ENCODE measurements at places on chromosomes 1 and 21. TPM values are rescaled to one million over a fixed set of nuclear protein-coding genes. Genes with fewer than 3 reads are reported as not detected.

DNA sequence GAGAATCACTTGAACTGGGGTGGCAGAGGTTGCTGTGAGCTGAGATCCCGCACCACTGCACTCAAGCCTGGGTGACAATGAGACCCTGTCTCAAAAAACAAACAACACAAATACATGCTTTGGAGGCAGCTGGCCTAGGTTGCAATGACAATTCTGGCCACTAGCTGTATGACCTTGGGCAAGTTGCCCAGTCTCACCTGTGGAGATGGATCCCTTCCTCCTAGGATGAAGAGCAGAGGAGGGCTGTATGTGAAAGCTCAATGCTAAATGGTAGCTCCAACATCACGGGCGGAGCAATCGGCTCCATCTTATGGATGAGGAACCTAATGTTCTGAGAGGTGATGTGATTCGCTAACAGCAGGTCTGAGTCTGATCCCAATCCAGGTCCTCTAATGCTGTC, 20.6 kb downstream of the ADORA1 start:
- no peak for DNase-seq

- no peak for DNase-seq
Observed at GRCh38 chr1:157044326-157044725, 1.2 kb downstream of the ARHGEF11 start.

GJA8 gene
- not detected for polyA plus RNA-seq

- DNase-seq = no peak
Observed at GRCh38 chr1:23263380-23263887, 46.1 kb upstream of the HTR1D start.

- peak; percentile 48 for DNase-seq
Observed at GRCh38 chr1:154863315-154864174, 6.5 kb downstream of the KCNN3 start.

SLC6A9 gene
- 12.1 TPM for polyA plus RNA-seq

DNA sequence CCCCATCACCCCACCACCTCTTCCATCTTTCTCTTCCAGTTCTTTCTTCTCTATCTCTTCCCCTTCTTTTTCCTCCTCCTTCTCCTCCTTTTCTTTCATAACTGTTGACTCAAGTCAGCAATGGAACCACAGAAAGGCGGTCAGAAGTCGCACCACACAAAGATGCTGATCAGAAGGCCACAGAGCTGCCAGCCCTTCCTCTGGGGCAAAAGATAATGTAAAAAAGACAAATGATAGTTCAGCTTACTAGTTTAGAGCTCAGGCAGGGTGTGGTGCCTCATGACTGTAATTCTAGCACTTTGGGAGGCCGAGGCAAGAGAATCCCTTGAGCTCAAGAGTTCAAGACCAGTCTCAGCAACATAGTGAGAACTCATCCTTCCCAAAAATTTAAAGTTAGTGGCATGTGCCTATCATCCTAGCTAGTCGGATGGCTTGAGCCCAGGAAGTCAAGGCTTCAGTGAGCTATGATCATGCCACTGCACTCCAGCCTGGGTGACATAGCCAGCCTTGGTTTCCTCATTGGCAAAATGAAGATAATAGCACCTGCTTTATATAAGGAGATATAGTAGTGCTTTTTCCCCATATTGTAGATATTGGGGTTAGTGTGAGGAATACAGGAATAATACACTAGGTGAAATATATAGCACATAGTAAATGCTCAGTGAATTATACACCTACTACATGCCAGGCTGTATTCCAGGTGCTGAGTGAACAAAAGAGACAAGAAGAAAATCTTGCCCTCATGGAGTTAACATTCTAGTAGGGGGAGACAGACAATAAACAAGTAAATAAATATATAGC, 12.5 kb upstream of the IGSF3 start:
- DNase-seq = no peak
